Stimulated activated CD4-positive, alpha-beta T cell treated with anti-CD3 and anti-CD28 coated beads, Interleukin-15, amount 100 ng/mL, for 1 hour (primary cell): ENCODE measurements at places on chromosomes 3 and 15.

- DNase-seq, result no peak
Observed at GRCh38 chr3:89946884-89947283, 839.5 kb downstream of the EPHA3 start.

- no peak for DNase-seq
Observed at GRCh38 chr3:107660306-107660976, 137.7 kb downstream of the BBX start.

- no peak for DNase-seq
Observed at GRCh38 chr3:117799387-117799735, 1089.8 kb downstream of the TUSC7 start.

- no peak for DNase-seq
Observed at GRCh38 chr3:152865668-152866245, 30.8 kb downstream of the P2RY1 start.

GRCh38 chr3:107704477-107704876, 181.7 kb downstream of the BBX start:
- no peak for DNase-seq

DNA sequence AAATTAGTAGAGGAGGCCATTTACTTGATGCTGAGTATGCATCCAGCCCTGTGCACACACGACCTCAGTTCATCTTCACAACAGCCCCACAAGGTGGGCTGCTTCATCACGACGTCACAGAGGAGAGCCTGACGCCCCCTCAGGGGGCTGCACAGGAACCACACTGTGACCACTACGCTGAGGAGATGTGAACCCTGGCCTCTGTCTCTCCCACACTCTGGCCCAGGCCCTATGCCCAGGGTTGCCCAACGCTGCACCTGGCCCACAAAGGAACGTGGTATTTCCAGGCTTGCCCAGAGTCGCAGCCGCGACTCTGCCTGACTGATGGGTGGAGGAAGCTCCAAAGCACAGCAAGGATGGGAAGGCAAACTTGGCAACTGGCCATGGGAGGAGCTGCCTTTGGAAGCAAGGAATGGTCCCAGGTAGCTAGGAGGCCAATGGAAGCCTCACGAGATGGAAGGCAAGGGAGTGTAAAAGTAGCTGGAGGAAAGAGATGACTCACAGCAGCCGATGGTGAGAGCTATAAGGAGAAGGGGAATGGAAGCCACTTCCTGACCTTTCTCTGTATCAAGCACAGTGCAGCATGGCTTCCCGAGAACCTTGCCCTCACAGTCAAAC, 226.0 kb downstream of the KLF13 start:
- DNase-seq, result no peak

DNA sequence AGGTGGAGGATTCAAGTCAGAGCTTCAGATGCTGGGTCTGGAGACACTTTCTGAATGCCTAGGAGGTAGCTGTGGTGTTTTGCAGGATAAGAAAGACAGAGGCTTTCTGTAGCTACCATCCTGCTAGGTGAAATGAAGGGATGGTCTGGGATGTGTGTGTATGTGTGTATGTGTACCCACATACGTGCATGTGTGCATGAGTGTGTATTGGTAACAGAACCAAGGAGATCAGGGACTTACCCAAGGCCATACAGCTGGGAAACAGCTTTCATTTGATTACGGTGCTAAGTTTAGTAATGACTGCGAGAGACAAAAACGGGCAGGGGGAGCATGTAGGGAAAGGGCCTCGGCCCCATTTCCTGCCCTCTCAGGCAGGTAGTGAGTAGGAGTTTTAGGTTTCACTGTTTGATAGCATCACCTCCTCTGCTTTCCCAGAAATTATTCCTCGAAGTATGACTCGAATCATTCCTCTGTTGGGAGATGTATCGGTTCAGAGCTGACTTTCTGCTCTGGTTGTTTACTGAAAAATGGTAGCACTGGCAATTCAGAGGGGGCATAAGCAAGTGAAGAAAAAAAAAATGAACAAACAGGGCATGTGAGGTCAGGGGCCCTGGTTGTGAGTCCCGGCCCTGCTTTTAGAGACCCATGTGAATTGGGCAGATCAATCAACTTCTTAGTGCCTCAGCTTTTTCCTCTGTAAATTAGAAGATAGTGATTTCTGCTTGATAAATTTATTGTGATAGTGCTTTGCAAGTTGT, 130.7 kb downstream of the LPP start:
- no peak for DNase-seq

DNA sequence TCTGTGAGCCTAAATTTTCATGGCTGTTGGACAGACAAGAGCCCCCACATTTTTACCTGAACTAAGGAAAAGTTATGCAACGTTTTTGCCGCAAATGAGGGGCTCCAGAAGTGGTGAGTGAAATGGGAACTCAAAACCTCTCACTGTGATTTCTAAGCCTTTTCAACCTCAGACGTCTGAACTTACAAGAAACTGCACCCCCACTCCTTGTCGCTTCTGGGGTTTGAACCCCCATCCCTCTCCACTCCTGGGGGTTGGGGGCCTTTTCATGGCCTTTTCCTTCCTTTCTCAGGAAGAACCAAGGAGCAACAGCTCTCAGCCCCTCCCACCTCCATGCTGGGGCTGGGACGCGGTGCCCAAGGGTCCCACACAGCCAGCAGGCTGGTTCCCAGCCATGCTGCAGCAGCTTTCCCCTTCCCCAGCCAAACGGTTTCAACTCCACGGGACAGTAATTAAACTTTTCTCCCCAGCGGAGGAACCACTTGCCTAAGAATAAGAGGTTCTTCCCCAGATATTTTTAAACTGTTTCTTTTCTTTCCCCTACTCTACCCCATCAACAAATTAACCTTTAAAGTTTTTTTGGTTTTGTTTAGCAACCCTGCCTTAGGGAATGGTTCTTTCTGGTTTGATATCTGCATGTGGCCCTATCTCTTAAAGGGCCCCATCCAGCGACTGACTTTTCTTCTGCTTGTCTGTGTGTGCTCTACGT, 387.6 kb upstream of the CBLB start:
- DNase-seq, result no peak

DNA sequence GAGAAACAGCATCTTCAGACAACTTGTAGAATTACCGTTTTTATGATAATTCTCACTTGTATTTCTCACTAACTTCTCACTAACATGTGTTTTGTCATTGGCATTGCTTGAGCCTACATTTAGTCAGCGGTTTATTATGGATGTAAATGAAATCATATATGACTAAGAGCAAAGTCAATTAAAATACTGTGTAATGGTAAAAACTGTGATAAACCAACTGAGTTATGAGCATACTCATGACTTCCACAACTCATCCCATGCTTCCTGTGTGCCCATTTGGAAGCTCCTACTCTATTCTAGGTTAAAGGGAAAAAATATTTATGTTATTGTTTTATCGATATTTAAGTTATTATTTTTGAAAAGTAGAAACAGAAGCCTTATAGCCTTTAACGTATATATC, 12.8 kb downstream of the PXK start:
- no peak for DNase-seq

DNA sequence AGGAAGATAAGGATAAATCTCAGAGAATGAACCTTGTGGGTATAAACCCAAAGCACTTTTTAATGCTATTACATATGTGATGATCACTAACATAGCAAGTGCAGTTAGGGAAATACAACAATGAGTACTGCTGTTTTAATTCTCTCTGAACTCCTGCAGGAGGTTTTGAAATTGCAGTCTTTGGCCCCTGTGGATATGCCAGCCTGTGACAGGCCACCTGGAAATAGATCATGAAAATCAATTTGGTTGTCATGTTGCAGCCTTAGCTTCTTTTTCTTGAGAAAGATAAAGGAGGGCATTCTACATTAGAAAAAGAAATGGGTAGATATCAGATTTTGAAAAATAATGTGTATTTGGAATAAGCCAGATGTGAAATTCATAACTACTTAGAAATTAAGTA, 103.6 kb downstream of the RSRC1 start:
- DNase-seq, result no peak

DNA sequence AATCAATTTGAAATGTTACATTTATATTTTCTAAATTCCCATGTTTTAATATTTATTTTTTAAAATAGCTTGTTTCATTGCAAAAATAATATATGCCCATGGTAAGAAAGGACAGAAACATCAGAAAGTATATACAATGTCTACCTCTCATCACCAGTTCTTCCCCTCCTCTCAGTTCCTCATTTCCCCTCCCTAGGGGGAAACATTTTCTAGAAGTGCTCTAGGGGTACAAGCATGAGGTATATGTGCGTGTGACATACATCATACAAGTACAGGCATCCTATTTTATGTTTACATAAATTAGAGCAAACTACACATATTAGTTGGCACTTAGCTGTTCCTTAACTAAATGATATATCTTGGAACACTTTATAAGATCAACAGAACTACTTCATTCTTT, 189.3 kb upstream of the VEPH1 start:
- DNase-seq, result no peak

DNA sequence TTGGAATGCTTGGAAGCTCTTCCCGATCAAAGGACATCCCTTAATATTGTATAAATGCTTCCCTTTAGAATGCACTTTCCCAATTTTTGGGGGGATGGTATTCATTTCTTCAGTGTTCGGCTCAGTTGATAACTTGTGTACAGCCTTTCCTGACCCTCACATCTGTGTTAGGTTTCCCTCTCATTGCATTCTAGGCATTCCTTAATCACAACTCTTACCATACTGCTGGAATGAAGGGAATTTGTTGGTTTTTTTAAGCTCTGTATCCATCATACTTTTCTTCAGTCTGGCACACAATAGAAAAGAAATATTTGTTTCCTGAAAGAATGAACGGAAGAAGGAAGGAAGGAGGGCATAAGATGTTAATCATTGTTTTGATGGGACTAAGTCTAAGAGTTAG, 119.5 kb downstream of the CHST2 start:
- DNase-seq, result no peak

- no peak for DNase-seq
Observed at GRCh38 chr3:82132210-82133069, 371.0 kb upstream of the GBE1 start.

GRCh38 chr3:11580645-11581044, 63.1 kb downstream of the VGLL4 start:
- DNase-seq, result no peak

- no peak for DNase-seq
Observed at GRCh38 chr3:132196113-132196512, 121.1 kb upstream of the ACP3 start.

DNA sequence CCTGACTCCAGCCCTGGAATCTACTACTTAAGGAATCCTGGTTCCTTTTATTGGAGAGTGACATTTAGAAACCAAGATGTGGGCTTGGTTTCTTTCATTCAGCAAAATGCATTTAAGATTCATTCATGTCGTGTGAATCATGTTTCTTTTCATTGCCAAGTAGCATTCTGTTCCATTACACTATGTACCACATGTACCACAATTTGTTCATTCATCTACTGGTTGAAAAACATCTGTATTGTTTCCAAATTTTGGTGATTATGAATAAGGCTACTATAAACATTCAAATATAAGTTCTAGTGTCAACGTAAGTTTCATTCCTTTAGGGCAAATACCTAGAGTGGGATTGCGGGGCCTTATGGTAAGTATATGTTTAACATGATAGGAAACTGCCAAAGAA, 264.2 kb downstream of the VPS13C start:
- no peak for DNase-seq
